ENCODE measurements at places on chromosomes 1 and 21.

DNA sequence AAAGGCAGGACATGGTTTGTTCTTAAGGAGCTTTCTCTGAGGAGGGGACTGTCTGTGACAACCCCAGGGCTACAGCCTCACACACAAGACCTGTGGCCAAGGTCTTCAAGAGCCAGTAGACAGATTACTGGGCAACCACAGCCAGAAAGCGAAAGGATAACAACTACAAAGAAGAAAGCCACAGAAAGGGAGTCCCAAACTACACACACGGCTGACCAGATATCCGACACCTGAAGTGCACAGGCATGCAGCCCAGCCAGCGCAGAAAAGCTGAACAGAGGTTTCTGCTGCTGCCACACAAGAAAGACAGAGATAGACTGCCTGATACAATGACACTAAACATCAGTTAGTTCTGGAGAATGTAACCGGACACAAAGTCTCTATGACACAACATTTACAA lies 21.4 kb upstream of the NADK start:
- DNase-seq: no peak

GRCh38 chr1:39205781-39206464 lies 1.4 kb downstream of the MACF1 start:
- no peak for DNase-seq

- no peak for DNase-seq
These were observed 239.4 kb upstream of the CAMK1G start for GRCh38 chr1:209344156-209344555.

GRCh38 chr1:10564063-10564462 lies 89.3 kb downstream of the PEX14 start:
- DNase-seq: no peak

DNA sequence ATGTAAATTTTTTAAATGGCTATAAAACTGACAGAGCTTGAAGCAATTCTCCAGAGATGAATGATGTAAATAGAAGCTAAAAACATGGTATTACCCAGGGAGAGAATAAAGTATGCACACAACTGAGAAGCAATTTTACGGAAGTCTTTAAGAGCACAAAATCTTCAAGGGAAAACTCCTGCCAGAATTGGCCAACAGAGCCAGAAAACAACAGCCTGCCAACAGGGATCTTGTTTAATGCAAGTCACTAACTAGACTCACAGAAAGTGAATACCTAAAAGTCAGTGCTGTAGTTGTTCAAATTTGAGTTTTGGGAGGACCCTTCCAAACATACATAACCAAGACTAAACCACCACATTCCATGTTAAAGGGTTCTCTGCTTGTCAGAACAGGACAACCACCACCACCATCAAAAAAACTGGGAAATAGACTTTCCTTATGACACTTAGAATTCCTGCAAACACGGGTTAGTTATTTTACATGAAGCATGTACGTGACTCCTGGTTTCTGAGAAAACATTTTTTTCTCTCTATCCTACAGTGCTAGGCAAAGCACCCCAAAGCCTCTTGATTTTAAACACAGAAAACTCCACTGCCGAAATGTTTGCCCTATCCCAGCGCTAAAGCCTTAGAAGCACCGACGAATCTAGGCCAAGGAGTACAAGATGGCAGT lies 1.6 kb downstream of the EPS15 start:
- no peak for DNase-seq

GRCh38 chr1:226903819-226904716 lies 33.7 kb downstream of the PSEN2 start:
- DNase-seq: no peak

GRCh38 chr1:62161711-62162110 lies 32.9 kb upstream of the L1TD1 start:
- DNase-seq: no peak

DNA sequence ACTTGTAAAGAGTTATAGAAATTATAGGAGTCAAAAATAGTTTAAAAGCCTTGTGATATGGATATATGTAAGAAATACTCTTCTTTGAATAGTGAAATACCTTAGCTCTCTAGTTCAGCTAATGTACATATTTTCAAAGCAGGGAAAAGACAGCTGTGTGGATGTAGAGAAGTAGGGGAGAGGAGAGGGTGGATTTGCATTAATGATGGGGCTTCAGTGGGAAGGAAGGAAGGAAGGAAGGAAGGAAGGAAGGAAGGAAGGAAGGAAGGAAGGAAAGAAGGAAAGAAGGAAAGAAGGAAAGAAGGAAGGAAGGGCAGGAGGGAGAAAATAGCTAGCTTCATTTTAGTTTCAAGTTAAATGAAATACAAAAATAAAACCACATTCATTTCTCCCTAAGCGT lies 62.4 kb upstream of the RGS1 start:
- DNase-seq: no peak

DNA sequence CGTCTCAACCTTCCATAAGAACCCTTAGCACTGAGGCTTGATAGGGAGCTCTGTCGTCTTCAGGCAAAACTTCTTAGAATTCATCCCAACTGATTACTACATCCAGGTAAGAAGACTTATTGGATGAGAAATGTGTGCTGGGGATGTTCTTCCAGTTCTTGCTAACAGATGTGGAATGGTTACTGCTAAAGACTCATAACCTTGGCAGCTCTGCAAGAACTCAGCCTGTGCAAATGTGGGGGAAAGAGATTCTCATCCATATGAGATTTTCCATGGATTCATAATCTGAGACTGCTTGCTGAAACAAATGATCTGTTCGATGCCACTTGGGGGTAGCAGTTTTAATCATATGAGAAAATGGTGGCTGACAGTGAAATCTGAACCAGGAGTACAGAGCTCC lies 48.2 kb downstream of the NTPCR start:
- no peak for DNase-seq

- no peak for DNase-seq
These were observed 19.3 kb downstream of the TRMT13 start for GRCh38 chr1:100152271-100152670.

- no peak for DNase-seq
These were observed 74.7 kb upstream of the POU3F1 start for GRCh38 chr1:38121231-38121680.

DNA sequence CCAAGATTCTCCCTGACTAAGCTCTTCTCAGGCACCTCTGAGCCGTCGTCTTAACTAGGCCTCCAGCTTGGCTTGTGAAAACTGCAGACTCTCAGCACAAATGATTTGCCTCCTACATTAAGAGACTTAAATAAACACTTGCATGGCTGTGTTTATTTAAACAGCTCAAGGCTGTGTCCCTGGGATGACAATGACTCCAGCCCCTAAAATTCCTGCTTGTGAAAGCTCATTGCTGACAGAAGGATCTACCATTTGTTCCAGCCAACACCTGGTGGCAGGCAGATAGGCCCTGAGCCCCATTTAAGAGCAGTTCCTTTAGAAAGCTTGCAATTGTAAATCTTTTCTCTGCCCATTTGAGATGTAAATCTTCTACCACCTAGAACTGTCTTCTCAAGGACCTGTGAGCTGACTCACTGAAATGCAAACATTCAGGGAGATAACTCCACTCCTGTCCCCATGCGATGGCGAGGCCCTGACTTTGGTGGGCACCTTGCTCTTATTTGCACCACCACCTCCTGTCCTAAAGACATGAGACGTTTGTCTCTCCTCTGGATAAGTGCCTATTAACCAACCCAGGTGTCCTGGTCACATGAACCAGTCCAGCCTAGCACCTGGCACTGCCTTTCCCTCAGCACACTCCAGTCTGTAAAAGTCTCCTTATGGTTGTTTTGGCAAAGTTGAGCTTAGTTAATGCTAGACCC lies 15.1 kb upstream of the PCP4 start:
- no peak for DNase-seq

DNA sequence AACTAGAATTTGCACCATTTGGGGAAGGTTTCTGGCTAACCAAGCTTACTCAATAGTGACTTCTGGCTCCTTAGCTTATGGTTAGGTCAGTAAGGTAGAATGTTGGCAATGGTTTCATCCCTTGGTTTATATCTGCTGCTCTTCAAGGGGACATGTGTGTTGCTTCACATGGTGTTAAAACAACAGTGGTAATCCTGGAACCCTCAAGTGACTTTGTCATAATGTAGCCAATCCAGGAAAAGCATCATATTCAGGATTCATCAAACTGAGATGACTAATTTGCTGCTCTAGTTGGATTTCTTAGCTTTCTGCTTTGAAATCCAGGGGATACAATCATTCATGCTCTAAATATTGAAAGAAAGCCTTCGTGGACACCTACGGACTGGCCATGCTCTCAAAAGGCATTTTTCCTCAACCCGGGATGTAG lies 108.7 kb downstream of the RGL1 start:
- no peak for DNase-seq

DNA sequence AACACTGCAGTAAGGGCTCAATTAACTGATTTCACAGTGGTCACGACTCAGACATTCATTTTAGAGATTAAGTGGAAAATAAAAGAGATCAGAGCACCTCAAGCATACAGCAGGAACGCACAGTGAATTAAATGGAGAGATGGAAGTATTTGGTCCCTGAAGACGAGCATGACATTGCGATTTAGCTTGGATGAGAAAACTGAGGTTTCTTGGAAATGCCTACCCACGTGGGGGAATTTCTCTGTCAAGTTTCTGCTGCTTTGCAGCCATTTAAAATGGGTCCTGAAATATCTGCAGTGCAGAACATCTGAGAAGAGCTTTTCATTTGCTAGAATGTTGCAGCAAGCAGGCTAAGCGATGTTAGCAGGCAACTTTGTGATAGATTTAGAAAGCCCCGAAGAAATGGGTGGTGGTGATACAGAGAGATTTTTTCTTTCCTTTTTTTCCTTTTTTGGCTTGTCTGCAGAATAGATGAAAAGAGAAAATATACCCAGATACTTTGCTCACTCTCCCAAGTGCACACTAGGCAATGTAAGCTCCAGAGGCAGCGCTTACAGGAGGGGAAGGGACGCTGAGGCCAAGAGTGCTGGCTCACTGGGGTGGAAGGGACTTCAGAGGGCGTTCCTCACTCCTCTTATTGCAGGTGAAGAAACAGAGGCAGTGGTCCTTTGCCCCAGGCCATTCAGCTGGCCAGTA lies 258.0 kb downstream of the KCNJ6 start:
- no peak for DNase-seq

DNA sequence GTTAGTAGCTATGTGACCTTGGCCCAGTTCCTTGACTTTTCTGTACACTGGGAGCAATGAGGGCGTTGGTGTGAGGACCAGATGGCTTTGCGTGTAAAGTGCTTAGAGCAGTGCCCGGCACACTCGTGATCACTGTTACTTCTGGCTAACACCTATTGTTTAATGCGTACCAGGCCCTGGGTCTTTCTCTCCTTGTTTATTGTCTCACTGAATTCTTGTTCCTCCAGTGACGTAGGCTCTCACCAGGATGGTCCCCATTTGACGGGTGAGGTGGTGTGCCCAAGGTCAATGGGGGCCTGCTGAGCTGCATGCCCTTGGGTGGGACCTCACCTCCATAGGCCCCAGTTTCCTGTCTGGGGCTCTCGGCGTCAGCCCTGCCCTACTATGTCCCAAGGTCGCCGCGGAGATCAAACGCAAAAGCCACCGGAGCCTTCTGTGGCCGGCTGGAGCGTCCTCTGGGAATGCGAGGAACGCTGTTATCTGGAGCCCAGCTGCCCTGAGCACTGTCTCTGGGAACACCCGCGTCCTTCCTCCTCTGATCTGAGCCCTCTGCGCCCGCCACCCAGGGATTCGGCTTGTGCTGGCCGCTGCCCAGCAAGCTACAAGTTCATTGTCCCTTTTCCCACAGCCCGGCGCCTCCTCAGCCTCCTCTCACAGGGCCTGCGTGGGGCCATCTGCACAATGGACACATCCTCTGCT lies 28.9 kb downstream of the ALPL start:
- no peak for DNase-seq

DNA sequence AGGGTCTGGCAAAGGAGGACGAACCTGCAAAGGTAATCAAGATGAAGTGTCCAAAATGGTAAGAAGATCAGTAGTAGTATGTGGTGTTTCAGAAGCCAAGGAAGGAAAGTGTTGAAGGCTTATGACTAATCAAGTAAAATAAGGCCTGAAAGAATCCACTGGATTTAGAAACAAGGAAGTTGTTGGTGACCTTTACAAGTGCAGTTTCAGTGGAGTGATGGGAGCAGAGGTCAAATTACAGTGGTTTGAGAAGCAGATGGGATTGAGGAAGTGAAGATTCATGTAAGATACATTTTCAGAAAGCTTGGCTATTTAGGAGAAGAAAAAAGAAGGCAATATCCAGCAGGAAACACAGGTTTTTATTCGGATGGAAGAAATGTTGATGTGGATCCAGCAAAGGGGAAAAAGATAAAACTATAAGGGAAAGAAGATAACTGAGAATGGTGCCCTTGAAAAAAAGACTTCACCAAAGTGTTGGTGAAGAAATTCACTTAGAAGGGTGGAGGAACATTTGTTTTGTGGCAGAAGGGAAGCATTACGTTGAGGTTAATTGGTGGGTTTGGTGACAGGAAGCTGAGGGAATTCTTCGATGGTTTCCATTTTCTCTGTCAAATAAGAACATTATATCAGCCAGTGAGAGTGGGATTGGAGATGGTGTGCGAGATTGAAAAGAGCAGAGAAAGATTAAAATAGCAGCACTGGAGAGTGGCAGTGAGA lies 2.1 kb downstream of the ARMH1 start:
- DNase-seq: no peak

GRCh38 chr21:44947111-44947929 lies 7.5 kb downstream of the SLX9 start:
- DNase-seq: no peak

DNA sequence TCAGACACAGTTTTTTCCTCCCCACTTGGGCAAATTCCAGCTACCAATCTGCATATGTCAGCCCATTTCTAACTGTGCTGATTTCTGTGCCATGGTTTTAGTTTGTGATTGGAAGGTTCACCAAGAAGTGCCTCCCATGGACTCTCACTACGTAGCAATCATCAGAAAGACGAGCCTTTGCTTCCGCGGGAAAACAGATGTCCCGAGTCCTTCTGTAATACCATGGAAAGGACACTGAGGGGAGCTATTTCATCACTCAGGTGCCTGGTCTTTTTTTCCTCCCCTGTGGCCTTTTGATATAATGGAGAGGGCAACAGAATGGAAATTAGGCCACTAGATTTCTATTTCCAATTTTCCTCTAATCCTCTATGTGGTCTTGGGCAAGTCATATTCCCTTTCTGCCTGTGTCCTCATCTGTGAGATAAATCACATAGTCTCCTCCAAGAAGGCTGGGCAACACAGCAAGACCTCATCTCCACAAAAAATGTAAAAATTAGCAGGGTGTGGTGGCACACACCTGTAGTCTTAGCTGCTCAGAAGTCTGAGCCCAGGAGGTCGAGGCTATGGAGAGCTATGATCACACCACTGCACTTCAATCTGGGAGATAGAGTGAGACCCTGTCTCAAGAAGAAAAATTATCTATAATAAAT lies 24.8 kb downstream of the LEMD1 start:
- peak; percentile 10 for DNase-seq

DNA sequence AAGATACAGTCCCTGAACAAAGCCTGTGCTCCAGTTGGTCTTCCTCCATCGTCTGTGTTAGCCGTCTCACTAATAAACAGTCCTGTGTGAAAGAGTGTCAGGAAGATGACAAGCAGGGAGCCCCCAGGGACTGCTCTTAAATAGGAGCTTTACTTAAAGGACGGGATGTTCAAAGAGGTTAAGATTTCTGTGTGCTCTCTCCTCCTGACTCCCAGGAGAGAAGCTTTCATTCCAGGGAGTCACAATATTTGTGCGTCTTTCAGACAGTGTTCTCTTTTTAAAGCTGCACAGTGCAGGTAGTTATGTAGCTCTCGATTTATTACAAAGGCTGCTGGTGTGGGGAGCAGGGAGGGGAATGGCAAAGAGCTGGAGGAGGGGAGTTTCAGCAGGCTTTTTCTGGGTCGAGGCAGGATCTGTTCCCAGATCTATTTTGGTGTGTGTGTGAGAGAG lies 43.5 kb downstream of the STYXL2 start:
- no peak for DNase-seq

GRCh38 chr1:44631333-44631646 lies 43.0 kb downstream of the TMEM53 start:
- DNase-seq: no peak

Measured in activated gamma-delta T cell treated with anti-CD3 and anti-CD28 coated beads, Interleukin-2, amount 50 U/mL, for 16 hours (primary cell).